Globus pallidus (tissue), 1 donor: ENCODE measurements at places on chromosomes 1 and 21.

- DNase-seq: no peak
Observed at GRCh38 chr1:194908643-194909042, 1699.6 kb downstream of the KCNT2 start.

GRCh38 chr1:206679738-206680211 lies 4.9 kb upstream of the MAPKAPK2 start:
- DNase-seq: peak; percentile 26

DNA sequence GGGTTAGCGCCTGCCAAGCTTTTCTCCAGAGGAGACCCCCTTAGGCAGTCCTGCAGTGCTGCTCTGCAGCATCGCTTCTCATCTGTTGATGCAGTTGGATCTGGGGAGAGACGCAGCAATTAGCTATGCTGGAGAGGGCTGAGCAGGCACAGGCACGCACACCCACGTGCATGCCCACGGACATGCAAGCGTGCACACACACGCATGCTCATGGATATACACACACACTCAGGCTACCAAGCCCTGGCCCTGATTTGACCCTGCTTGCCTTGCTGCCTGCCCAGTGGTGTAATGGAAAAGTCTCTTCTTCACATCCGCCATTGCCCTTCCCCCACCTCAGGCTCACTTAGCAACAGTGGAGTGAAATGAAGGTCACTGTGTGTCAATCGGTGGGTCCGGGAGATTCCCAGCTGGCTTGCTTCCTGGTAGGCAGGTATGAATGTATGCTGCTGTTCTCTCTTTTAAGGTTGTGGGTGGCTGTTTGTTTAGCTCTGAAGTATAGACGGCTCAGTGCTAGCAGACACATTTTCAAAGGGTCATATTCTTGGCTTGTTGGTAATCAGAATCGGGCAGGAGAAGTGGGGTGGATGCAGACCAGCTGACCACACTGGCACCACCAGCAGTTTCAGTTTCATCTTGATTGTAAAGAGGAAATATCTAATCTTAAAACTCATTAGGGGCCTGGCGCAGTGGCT lies 9.5 kb downstream of the ATP1B1 start:
- DNase-seq: no peak

DNA sequence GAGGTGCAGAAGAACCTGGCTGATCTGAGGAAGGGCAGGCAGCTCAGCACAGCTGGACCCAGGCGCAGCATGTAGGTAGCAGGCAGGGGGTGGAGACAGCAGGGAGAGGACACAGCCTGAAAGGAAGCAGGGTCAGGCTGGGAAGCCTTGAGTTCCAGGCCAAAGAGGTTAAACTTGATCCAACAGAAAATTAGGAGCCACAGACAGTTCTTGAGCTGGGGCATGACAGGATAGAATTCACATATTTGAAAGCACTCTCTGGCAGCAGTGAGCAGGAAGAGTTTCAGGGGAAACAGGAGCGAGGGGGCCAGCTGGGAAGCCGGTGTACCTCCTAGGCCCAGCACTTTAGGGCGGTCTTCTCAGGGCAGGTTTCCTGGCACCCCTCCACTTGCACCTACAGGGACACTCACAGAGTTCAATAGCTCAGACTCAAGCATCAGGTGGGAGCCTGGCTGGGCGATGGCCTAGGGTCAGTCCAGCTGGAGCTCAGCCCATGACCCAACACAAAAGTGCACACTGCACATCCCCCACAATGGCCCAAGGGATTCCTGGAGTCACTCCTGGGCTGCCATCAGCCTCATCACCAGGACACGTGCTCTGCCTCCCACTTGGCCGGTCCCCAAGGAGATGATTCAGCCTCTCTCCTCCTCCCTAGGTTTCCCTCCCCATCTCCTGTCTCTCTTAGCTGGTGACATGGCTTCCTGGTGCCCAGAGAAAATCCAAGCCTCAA lies 22.7 kb downstream of the MATN1 start:
- DNase-seq: no peak

DNA sequence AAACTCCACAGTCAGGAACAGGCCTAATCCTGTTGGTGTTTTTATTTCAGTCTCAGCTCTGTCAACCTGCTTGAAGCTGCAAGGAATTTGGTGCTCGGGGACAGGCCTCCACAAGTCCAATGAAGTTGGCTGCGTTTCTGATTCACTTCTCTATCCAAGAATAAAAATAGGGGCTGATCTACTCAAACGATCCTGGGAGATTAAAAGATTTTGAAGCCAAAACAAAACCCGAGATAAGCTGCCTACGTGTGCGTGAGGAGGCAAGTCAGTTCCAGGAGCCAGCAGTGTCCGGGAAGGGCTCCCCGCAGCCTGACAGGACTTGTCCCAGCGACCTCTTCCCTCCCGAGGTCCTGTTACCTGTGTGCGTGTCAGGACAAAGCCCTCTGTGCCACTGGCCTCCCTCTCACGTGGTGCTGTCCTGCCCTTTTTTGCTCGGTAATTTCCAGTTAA lies 98.0 kb downstream of the ETS2 start:
- no peak for DNase-seq

DNA sequence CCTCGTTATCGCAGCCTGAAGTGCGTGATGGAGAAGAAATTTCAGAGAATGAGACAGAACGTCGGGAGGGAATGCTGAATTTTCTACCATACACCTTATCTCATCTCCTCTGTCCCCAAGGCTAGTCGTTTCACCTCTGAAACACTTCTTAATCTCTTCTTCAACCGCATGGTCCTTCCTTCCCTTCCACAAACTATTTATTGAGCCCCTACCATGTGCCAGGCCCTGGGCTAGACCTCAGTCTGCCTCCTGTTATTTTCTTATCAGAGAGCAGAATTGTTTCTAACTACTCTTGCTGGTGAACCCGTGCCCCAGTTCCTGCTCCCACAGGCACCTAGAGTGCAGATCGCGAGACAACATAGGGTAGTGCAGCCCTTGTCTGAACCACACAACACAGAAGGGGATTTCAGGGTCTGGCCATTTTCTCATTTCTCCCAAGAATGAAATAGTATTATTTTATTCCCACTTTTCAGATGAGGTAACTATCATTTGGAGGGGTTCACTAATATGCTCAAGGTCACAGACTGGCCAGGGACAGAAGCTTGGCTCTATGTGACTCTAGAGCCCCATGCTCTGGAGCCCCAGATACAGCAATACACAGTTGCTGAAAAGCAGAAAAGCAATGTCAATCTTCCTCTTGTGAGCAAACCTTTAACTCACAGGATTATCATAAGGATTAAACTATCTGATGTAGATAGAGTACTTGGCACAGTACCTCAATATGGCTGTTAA lies 598 bp upstream of the ADIPOR1 start:
- DNase-seq: no peak

- no peak for DNase-seq
Observed at GRCh38 chr1:183941001-183941400, 96.5 kb downstream of the COLGALT2 start.

GRCh38 chr1:93651695-93652094 lies 29.9 kb downstream of the BCAR3 start:
- no peak for DNase-seq

DNA sequence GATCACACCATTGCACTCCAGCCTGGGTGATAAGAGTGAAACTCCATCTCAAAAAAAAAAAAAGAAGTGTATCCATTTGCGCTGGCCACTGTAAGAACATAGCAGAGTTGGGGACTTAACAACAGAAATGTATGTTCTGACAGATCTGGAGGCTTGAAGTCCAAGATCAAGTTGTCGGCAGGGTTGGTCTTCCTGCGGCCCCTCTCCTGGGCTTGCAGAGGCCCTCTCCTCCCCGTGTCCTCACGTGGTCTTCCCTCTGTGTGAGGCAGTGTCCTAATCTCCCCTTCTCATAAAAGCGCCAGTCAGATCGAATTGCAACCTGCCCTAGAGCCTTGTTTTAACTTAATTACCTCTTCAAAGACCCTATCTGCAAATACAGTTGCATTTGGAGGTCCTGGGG lies 52.6 kb downstream of the MT1HL1 start:
- DNase-seq: no peak

- DNase-seq: no peak
Observed at GRCh38 chr21:22961258-22961657, 1963.0 kb downstream of the NCAM2 start.

GRCh38 chr1:1510912-1511532 lies 940 bp upstream of the ATAD3A start:
- no peak for DNase-seq

GRCh38 chr1:221839321-221839720 lies 97.4 kb upstream of the DUSP10 start:
- no peak for DNase-seq

DNA sequence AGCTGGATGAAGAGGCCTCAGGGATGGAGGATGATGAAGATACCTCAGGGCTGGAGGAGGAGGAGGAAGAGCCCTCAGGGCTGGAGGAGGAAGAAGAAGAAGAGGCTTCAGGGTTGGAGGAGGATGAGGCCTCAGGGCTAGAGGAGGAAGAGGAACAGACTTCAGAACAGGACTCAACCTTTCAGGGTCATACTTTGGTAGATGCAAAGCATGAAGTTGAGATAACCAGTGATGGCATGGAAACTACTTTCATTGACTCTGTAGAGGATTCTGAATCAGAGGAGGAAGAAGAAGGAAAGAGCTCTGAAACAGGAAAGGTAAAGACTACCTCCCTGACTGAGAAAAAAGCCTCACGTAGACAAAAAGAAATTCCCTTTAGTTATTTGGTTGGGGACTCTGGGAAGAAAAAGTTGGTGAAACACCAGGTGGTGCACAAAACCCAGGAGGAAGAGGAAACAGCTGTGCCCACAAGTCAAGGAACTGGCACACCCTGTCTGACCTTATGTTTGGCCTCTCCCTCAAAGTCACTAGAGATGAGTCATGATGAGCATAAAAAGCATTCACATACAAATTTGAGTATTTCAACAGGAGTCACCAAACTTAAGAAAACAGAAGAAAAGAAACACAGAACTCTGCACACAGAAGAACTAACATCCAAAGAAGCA lies 15.4 kb downstream of the L1TD1 start:
- DNase-seq: no peak

DNA sequence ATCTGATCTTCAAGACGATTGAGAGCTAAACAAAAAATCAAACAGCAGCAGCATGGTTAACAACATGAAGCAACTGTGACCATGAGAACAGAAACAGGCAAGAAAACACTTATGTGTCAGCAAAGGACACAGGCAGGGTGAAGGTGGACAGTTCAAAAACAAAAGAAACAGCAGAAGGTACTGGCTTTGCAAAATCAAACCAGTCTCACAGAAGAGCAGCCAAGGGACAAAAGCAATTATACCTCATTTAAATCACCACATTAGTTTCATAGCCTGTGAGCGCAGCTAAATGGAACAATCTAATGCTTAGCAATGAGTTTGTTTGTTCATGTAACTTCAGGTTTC lies 59.1 kb downstream of the CAPN2 start:
- DNase-seq: no peak

DNA sequence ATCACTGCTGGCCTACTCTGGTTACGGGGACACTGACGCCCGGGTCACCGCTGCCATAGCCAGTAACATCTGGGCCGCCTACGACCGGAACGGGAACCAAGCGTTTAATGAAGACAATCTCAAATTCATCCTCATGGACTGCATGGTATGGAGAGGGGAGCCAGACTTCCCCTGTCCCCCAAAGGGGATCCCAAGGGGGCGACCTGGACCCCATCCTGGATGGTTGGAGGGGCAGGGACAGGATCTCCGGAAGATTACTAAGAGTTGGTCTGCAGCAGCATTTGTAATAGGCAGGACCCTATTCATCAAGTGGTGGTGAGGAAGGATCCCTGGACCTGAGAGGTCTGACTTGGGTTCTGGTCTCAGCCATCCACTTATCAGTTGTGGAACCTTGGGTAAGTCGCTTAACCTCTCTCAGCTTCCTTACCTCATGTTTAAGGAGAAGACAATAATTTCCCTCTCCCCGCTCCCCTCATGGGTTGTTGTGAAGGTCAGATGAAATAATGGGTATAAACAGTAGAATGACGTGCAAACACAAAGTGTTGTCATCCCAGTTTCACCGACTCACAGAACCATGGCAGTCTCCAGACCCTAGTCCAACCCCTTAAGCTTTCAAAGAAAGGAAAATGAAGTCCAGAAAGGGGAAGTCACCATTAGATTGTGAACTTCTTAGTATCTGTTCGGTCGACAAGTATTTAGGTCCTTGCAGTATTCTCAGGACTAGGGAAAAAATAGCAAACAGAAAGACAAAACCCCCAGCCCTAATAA lies 883 bp downstream of the LAMTOR2 start:
- DNase-seq: no peak

DNA sequence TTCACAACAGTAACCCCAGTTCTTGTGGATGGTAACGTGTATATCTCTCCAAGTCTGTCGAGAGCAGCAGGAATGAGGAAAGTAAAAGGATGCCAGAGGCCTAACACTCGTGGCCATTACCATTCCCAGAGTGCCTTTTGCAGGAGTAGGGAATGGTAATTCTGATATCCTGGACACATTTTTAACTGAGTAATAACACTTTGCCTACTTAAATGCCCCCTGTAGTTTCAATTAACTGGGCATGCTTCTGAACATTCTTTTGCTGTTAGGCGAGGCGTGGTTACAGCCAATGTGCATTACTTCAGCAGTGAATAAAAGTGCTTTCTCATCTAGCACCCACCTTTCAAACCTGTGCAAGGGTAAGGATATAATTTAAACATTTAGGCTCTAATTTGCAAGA lies 258.5 kb upstream of the ADGRL2 start:
- DNase-seq: no peak

GRCh38 chr1:52976183-52977035 lies 49.3 kb downstream of the SCP2 start:
- no peak for DNase-seq

DNA sequence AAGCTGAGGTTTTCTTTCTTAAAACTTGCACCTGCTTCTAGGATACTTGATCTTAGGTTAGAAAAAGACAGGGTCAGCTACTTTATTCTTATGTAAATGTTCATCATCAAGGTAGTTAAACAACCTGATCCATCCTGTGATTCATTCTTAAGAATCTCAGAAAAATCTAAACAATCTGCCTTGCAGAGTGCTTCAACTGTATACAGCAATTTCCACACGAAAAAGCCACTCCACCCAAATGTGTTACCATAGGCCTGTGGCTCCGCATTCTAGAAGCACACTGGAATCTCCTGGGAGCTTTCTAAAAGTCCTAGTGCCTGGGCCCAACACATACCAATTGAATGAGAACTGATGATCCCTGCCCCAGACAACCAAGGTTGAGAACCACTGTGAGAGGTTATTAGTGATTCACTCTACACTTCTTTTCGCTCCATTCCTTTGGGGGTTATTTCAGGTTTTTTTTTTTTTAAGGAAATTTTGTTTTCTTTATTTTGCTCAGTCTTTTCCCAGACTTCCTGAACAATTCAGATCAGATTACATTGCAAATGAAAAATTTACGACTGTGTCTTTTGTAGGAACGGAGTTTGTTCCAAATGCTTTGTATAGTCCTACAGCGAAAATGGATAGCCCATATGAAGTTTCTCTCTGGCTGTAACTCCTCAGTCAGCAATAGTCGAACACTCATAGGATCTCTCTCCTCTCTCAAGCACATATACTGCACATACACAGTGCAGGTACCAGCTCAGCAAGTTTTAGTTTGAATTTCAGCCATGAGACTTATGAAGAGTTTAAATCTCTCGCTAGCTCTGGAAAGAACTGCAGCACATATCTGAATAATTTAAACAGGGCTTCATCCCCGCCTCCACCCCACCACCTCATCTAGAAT lies 16.1 kb downstream of the SMYD2 start:
- DNase-seq: no peak
